ENCODE measurements at places on chromosomes 5 and 9.
A peak's percentile ranks its signal among the peaks of the same experiment; 100 is the strongest.

- no peak for DNase-seq
Measured at GRCh38 chr5:71974622-71975021, 132.7 kb upstream of the MAP1B start.

DNA sequence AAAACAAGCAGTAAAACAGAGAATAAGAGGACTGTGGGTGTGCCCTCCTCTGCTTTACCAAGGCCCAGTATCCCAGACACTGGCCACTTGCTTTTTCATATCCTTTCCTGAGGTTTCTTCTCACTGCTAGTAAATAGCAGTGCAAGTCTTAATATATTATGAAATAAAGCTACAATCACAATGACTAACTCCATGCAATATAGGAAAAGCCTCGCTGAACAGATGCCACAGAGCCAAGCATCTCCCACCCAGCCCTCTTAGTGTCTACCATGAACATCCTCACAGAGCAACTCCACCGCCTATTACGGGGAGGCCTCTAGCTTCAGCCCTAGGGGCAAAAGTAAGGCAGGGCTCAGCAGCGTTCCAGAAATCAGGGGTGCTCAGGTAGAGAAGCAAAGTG is 130.7 kb upstream of the LHFPL2 start:
- DNase-seq, result no peak

GRCh38 chr5:135063511-135064234 is 29.6 kb upstream of the PITX1 start:
- DNase-seq, result no peak

DNA sequence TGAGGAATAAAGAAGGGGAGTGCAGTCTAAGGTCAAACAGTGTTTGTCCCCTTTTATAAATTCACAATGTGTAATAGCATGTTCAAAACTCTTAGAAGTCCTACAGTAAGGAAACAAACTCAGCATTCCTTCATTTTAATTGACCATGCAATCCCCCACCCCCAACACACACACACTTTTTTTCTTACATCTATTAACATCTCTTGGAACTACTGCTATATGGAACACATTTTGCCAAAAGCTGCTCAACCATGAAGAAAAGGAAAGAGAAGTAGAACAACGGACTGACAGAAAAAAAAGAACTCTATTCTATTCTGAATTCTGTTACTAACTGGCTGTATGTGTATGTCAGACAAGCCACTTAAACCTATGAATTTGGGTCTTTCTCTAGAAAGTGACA is 2.8 kb upstream of the CTNNAL1 start:
- no peak for DNase-seq

- DNase-seq, result no peak
Measured at GRCh38 chr5:84783003-84783402, 398.3 kb upstream of the EDIL3 start.

DNA sequence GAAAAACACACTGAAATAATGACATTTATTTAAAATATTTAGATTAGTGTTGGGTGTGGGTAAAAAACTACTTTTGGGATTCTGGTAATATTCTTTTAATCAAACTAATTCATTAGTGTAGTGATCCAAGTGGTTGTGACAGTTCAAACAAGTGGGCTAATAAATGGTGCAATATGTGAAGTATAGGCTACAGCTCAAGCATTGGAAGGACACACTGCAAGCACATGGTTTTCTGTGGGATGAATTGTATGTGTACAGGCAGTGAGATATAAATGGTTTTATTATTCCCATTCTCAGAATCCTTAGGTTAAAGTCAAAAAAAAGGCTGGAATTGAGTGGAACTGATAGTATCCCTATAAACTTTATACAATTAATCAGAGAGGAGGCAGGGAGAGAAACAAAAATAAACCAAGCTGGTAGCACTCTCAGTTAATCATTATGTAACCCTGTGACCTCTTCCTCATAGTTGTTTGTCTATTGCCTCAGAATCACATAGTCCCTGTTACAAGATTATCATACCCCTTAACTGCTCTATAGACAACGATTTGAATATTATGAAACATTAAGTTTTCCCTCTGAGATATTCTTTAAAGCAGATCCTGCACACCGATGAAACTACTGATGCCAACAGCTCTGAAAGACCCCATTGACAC is 1755.4 kb upstream of the ACO1 start:
- DNase-seq, result no peak

GRCh38 chr9:116628716-116629115 is 58.4 kb upstream of the TRIM32 start:
- no peak for DNase-seq

DNA sequence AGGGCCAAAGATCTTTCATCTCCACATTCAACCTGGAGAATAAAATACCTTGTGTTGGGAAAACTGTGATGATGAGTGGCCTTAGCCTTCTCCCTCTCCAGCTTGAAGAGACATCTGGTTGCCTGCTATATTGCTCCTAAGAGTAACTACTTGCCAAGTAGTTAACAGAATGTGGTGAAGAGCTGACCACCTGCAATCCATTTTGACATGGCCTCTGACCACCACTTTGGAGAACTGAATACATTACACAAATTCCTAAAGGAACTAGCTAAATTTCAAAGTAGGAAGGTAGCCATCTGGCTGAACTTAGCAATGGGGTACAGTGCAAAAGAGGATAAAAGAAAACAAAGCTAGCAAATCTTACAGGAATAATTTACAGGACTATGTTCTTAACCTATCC is 7.2 kb downstream of the TBCA start:
- no peak for DNase-seq

- no peak for DNase-seq
Measured at GRCh38 chr9:16136451-16136850, 583.6 kb downstream of the CCDC171 start.

GRCh38 chr9:134982311-134982710 is 64.6 kb upstream of the FCN1 start:
- peak; percentile 19 for DNase-seq

- DNase-seq, result no peak
Measured at GRCh38 chr9:6973089-6973488, 215.3 kb downstream of the KDM4C start.

DNA sequence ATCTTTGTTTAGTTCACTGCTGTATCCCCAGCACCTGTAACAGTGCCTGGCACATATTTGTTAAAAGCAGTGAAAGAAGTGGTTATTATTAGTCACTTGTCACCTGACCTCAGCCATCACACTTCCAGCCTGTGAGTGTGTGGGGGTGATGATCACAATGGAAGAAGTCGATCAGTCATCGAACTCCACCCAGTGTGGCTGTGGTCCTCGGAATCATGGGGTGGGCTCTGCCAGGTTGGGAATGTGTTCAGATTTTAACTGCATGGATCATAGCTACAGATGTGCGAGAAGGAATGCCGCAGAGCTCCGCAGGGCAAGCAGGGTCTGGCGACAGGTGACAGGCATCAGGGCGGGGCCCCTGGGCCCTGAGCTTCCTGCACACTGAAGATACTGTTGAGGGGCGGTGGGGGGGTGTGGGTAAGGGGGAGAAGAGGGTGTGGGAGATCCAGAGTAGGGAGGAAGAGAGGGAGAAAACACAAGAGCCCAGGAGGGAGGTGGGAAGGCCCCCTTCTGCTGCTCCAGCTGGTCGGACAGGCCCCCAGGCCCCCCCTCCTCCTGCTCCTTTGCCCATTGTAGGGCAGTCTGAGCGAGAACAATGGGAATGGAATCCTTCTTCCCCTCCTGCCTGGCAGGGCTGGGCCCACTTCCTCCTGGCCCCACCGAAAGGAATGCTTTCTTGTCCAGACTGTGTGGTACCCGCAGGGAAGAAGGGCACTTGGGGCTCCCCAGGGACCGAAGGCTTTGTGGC is 89.6 kb downstream of the SPRY4 start:
- no peak for DNase-seq

DNA sequence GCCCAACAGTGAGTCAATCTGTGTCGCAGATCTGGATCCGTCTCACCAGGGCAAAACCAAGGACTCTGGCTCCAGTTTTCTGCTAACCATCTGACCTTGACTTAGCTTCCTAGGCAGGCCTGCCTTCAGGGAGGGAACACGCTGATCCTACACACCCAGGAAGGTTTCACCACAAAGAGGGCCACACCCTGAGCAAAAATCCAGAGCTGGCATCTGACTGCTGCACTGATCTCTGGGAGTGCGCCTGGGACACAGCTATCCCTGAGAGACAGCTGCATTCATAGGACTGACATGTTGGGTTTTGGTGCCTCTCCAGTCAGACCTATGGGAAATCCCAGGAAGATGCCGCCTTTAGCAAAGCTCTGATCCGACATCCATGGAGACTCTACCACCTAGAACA is 47.5 kb downstream of the CDK5RAP2 start:
- peak; percentile 74 for DNase-seq

- DNase-seq, result peak; percentile 73
Measured at GRCh38 chr5:95730730-95731570, at the start of gene RHOBTB3. TSS of gene RHOBTB3 (plus strand) at chr5:95731336. CDS start at chr5:95731683, 347 bp downstream.

DNA sequence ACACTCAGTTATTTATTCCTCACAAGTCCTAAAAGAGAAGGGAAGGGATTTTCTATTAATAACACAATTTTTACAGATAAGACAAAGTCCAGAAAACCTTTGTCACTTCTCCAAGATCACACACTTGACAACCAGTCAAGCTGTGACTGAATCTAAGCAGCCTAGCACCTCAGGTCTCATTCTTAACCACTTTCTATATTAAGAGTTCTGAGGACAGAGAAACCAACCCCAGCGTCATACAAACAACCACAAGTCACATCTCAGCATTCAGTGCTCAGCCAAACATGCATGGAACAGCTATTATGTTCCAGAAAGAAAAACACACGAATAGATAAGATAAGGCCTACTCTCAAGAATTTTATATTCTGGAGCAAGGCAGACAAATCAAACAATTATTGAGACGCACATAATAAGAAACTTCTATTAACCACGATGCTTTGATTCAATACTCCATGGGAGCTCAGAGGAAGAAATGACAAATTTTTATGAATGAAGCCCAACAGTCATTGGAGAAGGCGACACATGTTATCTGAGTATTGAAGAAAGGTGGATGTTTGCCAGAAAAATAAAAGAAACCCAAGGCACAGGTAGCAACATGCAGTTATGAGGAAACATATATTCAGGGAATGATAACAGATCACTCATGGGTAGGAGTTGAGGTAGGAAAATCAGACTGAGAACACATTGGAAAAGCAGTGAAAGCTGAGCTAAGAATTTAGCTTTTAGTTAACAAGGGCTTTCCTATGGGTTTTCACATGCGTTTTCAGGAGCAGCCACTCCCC is 113.1 kb downstream of the HTR4 start:
- no peak for DNase-seq

- DNase-seq, result no peak
Measured at GRCh38 chr5:120446068-120446492, 18.0 kb upstream of the PRR16 start.

- DNase-seq, result no peak
Measured at GRCh38 chr5:107518190-107518589, 152.5 kb downstream of the EFNA5 start.

DNA sequence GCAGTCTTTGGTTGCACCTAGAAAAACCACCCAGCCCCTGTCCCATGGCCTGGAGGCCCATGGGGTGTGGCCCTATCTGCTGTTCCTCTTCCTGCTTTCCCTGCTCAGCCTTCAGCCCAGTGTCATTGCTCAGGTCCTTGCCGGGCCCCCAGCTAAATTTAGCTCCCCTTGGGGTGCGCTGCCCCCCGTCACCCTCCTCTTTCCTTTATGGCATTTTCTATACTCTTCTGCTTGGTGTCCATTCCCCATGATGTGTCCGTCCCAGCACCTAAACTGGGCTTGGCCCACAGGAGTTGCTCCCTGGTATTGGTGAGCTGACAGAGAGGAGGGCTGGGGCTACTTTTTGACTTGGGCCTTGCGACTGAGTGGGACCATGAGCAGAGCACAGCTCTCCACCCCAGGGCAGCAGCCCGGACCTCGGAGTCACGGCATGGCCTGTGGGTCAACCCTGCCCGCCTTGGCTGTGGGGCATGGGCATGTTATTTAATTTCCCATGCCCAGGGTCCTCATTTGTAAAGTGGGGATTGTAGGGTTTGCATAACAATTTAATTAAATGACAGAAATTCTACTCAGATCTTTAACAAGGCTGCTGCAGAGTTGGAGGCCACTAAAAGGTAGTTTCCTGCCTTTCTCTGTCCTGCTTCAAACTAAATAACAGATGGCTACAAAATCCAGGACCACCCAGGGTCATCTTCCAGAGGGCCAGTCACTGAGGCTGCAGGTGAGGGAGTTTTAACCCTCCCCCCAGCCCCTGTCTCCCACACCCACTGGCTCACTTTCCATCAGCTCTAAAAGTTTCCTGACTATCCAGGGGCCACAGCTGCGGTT is 98.2 kb downstream of the DAP start:
- no peak for DNase-seq

- peak; percentile 25 for DNase-seq
Measured at GRCh38 chr9:93669116-93669957, 93.0 kb downstream of the PHF2 start.

DNA sequence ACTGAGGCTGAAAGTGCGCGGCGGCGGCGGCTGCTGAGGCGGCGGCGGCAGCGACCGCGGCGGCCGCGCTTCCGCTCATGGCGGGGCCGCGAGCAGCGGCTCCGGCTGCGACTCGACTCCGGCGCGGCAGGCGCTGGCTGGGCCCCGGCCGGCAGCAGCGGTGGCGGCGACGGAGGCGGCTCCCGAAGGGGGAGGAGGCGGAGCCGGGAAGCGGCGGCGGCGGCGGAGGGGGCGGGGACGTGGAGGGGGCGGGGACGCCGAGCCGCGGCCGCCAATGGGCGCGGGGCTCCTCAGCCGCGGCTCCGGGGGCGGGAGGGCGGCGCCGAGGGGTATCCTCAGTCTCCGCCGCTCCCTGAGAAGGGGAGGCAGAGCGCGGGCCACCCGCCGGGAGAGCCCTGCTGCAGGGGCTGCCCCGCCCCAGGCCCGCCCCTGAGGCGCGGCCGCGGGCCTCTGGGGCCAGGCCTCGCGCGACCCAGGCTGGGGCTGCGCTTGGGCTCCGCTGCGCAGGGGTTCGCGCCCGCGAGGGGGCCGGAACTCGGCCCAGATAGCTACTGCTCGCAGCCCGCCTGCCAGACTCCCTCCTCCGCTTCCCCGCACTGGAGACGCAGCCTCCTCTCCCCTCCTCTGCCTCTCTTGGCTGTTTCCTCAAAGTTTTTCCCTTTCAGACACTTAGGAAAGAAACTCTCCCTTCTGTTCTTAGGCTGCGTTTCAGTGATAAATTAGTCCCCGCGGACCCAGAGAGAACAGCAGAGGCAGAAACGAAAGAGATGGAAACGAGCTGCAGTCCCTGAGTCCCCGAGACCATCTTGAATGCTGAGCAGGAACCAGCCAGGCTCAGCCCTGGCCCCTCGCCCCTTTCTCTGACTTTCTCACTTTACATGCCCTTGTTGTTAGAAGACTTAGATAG is 85.0 kb upstream of the MELK start:
- peak; percentile 79 for DNase-seq

- peak; percentile 62 for DNase-seq
Measured at GRCh38 chr9:77011973-77012821, 7.3 kb upstream of the FOXB2 start.

GRCh38 chr5:81826128-81826527 is 75.2 kb upstream of the SSBP2 start:
- DNase-seq, result no peak
